ENCODE measurements at places on chromosomes 11 and 22. TPM values are rescaled to one million over a fixed set of nuclear protein-coding genes. Genes with fewer than 3 reads are reported as not detected.

Gene GRIA4
- total RNA-seq = 3.7 TPM

Gene OR4C3
- total RNA-seq = not detected

Gene PDE2A
- 0.11 TPM for total RNA-seq

Gene KREMEN1
- 1.4 TPM for total RNA-seq

Gene CCDC34
- 15.6 TPM for total RNA-seq

Gene VSIG10L2
- not detected for total RNA-seq

Gene SCGB1A1
- not detected for total RNA-seq

Gene SEC14L2
- 5.7 TPM for total RNA-seq

Gene STT3A
- total RNA-seq = 157 TPM

Gene DMC1
- total RNA-seq = 22.8 TPM

Gene SLC22A6
- total RNA-seq = not detected

Gene THAP12
- total RNA-seq = 112 TPM

Gene GTPBP1
- 40.8 TPM for total RNA-seq

Gene MGAT3
- total RNA-seq = 18.5 TPM

Gene CD82
- 16.2 TPM for total RNA-seq

Gene C11orf21
- total RNA-seq = not detected

Gene RAB38
- 10.1 TPM for total RNA-seq

Gene RASGRP2
- total RNA-seq = 1.8 TPM

Gene FGF4
- 0.22 TPM for total RNA-seq

Gene ST3GAL4
- total RNA-seq = 13.0 TPM

Gene OMP
- total RNA-seq = not detected

Gene NELL1
- total RNA-seq = 0.15 TPM

Gene POU2AF3
- 0.59 TPM for total RNA-seq

Gene SLC22A25
- not detected for total RNA-seq

Gene CERK
- 80.6 TPM for total RNA-seq

Gene CREB3L1
- total RNA-seq = 1.7 TPM

Gene KCNJ5
- total RNA-seq = not detected

Gene ABTB2
- 0.84 TPM for total RNA-seq

Gene SCGB1D2
- not detected for total RNA-seq

Gene LMNTD2
- total RNA-seq = 1.1 TPM

Gene LDHA
- 781 TPM for total RNA-seq

Gene MMP27
- total RNA-seq = not detected

Gene YAP1
- total RNA-seq = 91.4 TPM

Gene OR10G4
- not detected for total RNA-seq

Gene RASD2
- 0.19 TPM for total RNA-seq

Gene OR10D3
- total RNA-seq = not detected

Gene MS4A3
- not detected for total RNA-seq

Gene OR51E2
- total RNA-seq = not detected

Gene SCGB1C1
- not detected for total RNA-seq

Gene ACRV1
- 0.47 TPM for total RNA-seq

Gene P2RY2
- 0.45 TPM for total RNA-seq

Gene CALCB
- 3.1 TPM for total RNA-seq

Gene SLN
- total RNA-seq = not detected

Gene SLC25A1
- 28.6 TPM for total RNA-seq

Gene RBFOX2
- 163 TPM for total RNA-seq

Gene TRIM51
- not detected for total RNA-seq

Gene DUSP8
- total RNA-seq = 0.09 TPM

Gene TBX1
- not detected for total RNA-seq

Gene CALCA
- not detected for total RNA-seq

Gene CHADL
- total RNA-seq = not detected

Gene TOM1
- total RNA-seq = 28.6 TPM

Gene UPK3A
- 0.50 TPM for total RNA-seq

Gene NPAS4
- total RNA-seq = 0.65 TPM

Data from neural progenitor cell (in vitro differentiated cells).